ENCODE measurements at places on chromosomes 2 and 18.

- no peak for DNase-seq
These were observed 69.8 kb downstream of the TNS1 start for GRCh38 chr2:217932803-217933616.

DNA sequence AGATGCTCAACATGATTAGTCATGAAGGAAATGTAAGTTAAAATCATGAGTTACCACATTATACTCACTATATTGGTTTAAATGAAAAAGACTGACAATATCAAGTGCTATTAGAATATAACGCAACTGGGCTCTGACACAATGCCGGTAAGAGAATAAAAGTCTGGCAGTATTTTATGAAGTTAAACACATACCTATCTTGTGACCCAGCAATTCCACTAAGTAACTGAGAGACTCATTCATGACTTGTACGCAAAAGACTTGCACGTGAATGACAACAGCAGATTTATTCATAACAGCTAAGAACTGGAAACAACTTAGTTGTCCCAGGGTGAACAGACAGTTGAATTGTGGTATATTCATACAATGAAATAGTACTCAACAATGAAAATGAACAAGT, 342.1 kb downstream of the SLC4A3 start:
- DNase-seq: no peak

DNA sequence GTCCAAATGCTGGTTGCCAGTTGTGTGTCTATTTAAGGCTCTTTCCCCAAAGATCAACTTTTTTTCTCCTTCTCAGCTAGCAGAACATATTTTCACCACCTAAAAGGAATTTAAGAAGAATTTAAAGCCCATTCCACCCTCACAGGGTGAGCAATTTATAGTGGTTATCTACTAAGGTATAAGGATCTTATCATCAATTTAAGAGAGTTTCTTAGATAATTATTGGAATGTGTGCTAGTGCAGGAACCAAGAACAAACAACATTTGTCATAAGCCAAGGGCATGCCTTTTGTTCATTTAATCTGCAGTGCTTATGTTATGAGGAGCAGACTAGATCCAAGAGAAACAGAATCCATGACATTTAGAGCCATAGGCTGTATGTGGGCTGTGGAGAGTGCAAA, 37.2 kb downstream of the NLRC4 start:
- no peak for DNase-seq

DNA sequence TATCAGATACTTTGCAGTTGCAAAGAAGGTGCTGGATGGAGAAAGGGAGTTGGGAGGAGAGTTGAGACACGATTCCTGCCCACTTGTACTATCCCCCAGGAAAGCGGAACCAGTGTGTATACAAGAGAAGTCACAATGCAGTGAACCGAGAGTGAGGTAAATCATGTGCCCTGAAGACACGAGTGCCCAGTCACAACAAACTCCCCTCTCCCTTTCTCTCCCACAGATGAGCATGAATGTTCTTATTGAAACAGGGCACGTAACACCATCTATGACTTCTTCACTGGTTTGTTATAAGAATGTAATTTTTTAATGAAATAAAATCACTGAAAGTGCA, 155.7 kb downstream of the IRS1 start:
- no peak for DNase-seq

DNA sequence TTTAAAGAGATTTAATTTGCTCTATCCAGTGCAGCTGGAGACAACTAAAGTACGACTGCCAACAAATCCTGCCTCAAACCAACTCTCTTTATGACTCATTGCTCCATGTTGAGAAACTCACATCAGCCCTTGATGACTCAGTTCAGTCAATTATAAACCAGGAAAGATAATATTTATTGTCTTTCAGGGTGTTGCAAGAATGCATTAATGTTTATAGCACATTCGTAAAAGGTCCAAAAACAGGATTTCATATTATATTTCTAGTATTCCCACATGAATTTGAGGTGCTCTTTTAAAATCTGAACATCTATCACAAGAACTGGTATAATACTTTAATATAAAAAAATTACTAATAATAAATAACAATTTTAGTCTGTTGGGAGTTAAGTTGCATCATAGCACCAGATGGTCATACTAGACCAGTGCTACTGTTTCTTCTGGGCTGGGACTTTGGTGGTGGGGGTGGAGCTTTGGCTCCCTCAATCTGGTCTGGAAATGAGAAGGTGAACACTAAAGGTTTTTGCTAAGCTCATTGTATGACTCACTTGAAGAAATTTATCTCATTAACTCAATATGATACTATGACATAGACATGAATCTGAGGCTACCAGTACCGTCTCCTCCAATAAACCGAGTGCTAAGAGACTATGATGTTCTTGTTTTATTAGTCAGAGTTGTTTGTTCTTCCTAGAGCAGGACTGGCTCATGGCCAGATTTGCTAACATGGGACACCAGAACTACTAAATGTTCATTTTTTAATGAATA, 26.6 kb upstream of the MAP3K20 start:
- no peak for DNase-seq

- DNase-seq: no peak
These were observed 1.8 kb upstream of the PCARE start for GRCh38 chr2:29075894-29076705.

- no peak for DNase-seq
These were observed 132.2 kb downstream of the CLIP4 start for GRCh38 chr2:29247336-29247914.

DNA sequence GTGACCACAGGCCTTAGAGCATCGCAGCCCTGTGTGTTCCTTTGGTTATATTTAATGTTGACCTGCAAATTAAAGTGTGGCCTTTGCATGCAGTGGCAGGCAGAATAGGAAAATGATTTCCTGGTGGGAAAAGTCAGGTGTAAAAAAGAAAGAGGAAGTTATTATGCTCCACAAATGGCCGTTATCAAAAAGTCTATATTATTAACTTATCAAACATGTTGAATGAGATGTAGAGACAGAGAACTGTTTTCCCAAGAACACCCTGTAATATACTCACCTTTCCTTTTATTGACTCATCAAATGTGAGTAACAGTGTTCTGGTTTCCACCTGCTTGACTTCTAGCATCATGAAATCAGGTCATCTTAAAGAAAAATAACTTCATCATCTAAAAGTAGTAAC, 35.3 kb downstream of the MEIS1 start:
- no peak for DNase-seq
